ENCODE measurements at places on chromosomes 7 and 10.

GRCh38 chr7:135714534-135715009 is 13.4 kb downstream of the SLC13A4 start:
- DNase-seq: no peak

DNA sequence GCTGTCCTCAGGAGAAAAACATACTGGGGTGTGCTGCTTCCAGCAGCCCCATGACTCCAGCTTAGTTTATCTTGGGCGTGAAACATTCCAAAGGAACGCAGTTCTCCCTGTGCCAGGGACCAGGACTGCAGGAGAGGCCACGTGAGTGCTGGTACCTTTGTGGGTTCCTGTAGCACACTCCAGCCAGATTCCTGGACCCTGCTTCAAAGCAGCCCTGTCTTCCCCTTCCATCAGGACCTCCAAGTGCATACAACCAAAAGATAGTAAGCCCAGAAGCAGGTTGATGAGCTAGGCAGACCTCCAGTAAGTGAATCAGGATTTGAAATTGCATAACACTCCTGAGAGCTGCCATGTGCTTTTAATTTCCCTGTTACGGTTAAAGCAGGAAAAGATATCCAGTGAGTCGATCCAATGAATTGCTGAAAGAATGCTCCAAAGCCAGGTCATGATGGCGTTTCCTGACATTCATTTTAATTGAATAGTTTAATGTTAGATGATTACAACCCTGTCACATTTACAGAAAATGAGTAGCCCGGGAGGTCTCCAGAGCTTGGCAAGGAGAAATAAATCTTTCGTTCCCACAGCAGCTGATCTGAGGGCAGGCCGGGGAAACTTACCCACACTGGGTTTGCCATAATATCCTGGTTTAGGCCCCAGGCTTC is 38.9 kb upstream of the CPXM2 start:
- no peak for DNase-seq

DNA sequence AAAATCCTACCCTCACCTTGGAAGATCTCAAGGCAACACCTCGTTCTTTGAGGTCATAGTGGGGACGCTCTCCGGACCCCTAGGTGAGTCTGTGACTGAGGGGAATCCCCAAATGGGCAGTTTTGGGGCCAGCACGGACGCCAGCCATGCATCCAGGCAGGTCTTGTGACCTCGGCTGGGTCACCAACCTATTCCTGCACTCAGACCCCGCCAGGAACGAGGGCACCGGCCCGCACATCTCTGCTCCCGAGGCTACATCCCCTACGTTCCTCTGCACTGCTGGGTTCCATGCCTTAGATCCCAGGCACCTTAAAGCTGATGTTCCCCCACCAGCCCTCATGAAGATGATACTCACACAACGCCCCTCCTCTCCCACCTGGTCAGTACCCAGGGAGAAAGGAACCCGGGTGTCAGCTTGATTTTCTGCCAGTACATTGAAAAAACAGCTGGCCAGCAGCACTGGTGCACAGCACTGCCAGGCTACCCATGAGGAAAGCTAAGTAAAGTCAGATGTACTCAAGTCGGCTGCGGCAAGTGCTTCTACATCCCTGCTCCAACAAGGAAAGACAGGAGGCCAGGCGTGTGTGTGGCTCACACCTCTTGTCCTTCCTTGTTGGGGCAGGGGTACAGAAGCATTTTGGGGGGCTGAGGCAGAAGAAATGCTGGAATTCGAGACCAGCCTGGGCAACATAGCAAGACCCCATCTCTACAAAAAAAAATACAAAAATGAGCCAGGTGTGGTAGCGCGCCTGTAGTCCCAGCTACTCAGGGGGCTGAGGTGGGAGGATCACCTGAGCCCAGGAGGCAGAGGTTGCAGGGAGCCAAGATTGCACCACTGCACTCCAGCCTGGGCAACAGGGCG is 48.1 kb downstream of the DIP2C start:
- no peak for DNase-seq

DNA sequence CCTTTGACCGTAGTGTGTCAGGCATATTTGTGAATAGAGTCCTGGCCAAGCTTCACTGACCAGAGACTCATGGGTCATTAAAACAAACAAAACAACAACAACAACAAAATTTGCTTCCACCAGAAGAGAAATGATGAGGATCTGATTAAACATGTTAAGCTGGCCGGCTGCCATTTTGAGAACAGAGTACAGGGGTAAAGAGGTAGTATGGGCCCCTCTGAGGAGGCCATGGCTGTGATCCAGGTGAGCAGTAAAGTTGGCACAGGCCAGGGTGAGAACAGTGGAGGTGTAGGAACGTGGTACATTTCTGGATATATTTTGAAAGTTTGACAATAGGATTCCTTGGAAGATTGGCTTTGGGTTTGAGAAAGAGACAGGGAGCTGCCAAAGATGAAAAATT is 252.5 kb downstream of the TWIST1 start:
- no peak for DNase-seq

GRCh38 chr10:102620138-102620590 is 24.1 kb upstream of the TRIM8 start:
- DNase-seq: no peak

- no peak for DNase-seq
Measured at GRCh38 chr10:13048762-13049161, 47.2 kb upstream of the CCDC3 start.

DNA sequence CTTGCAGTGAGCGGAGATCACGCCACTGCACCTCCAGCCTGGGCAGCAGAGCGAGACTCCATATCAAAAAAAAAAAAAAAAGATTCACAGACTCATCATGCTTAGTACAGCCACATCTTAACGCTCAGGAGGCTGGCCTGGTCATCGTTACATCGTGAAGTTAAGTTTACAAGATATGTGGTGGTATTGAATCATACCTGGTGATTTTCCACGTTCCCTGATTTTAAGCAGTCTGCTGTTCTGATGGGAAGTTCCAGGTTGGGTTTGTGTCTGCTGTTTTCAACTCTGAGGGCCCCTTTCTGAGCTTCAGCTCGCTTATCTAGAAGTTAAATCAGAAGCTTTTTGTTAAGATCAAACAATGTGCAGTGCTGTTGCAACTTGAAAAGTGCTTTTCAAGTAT is 6.9 kb downstream of the PPP2R2D start:
- no peak for DNase-seq

GRCh38 chr10:14653271-14654161 is 121.2 kb downstream of the FAM107B start:
- no peak for DNase-seq

- DNase-seq: no peak
Measured at GRCh38 chr10:49276596-49276995, 22.4 kb upstream of the C10orf71 start.

- DNase-seq: no peak
Measured at GRCh38 chr7:27684491-27684890, 21.8 kb upstream of the HIBADH start.

DNA sequence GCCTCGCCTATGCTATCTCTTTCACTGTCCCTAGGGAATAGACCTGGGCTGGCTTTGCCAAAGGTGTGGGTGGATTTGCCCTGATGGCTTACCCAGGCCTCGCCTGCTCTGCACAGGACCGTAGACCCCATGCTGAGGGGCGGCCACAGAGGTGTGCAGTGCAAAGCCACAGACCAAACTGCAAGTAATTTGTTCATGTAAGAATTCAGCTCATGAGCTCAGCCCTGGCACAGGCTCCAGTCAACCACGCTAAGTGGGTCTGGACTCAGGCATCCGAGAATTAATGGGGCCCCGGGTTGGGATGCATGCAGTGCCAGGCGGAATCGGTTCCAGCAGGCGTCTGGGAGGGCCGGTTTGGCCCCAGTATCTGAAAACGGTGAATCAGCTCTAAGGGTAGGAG is 445.2 kb downstream of the DNAJB6 start:
- DNase-seq: no peak

DNA sequence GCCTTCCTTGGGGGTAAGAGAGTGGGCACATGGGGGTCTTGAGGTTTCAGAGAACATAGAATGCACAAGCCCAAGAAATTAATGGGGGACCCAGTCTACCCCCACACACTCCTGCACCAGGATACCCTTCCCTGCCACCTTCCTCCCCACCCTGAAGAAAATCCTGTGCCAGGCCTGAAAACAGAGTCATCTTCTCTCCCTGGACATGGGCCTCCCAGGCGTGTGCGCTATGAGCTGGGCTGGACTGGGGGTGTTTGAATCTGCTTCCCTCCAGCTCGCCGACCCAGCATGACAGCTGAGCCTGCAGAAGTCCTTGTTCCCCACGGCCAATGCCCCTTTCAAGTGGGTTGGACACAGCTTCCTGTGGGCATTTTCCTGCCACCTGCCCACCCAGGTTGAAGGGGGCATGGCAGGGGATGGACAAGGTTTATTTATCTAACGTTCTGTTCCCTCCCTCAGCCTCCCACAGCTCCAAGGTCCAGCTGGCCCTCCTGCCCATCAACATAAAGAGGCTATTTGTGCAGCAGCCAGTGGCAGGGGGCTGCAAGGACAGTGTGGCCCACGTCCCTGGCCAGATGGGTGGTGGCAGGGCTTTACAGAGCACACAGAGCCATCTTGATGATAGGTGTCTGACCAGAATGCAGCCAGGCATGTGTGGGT is 141.0 kb downstream of the SH3PXD2A start:
- no peak for DNase-seq

- no peak for DNase-seq
Measured at GRCh38 chr10:71246591-71247413, 34.4 kb downstream of the UNC5B start.

DNA sequence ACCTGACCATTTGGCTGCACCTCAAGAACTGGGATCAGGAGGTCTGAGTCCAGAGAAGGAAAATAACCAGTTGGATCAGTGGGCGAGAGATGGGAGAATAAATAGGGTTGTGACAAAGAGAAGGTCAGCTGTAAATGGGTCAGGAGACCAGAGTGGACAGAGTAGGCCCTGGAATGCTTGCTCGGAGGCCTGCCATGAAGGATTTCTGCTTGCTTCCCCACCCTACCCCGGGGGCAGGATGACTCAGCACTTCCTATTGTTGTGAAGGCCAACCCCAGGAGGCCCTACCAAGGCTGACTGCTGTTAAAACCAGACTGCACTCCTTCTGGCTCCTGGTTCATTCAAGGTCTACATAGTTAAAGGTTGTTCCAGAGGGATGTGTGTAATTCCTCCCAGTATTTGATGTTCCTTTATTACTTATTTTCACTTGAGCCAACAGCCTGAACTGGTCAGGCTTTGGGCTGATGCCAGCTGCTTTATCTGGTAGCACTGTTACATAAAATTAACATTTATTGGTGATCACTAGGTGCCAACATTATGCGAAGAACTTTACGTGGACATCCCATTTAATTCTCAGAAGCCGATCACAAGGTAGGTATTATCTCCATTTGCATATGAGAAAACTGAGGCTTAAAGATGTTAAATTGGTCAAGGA is 27.3 kb upstream of the IFRD1 start:
- DNase-seq: peak; percentile 6

GRCh38 chr7:88218836-88219605 is 817 bp downstream of the SRI start:
- peak; percentile 33 for DNase-seq

DNA sequence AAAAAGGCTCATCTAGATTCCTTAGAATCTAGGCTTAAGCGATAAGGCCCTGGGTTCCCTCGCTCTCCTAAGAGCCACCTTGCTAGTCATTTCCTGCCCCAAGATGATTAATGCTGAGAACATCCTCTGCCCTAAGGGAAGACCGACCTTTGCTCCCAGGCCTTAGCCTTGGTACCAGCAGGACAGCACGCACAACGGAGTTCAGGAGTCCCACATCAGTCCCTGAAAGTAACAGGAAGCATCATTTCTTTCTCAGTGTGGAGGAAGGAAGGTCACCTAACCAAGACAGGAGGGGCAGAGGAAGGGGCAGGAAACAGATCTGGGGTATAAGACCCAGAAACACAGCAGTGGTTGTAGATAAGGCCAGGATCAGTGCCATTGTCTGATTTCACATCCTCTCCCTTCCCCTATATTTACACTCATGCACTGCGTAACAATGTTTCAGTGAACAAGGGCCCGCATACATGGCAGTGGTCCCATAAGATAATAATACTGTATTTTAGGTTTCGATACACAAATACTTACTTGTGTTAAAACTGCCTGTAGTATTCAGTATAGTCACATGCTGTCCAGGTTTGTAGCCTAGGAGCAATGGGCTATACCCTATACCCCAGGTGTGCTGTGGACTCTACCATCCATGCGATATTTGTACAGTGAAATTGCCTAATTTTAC is 8.1 kb upstream of the FAM107B start:
- DNase-seq: no peak

DNA sequence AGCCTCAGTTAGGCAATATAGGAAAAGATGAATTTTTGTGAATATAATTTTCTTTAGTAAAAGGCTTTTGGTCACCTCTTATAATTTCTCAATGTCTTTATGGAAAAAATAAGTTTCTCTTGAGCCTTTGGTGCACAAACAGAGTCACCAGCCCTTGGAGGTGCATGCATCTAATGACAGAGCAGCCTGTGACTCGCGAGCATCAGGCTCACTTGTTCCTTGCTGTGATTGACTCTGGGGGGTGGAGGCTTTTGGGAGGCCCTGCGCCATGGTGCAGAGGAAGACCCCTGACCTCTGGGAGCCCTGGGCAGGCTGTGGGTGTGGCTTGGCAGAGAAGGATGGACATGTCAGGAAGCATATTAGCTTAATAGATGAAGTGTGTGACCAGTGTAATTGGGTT is 60.2 kb downstream of the FIGNL1 start:
- DNase-seq: no peak

DNA sequence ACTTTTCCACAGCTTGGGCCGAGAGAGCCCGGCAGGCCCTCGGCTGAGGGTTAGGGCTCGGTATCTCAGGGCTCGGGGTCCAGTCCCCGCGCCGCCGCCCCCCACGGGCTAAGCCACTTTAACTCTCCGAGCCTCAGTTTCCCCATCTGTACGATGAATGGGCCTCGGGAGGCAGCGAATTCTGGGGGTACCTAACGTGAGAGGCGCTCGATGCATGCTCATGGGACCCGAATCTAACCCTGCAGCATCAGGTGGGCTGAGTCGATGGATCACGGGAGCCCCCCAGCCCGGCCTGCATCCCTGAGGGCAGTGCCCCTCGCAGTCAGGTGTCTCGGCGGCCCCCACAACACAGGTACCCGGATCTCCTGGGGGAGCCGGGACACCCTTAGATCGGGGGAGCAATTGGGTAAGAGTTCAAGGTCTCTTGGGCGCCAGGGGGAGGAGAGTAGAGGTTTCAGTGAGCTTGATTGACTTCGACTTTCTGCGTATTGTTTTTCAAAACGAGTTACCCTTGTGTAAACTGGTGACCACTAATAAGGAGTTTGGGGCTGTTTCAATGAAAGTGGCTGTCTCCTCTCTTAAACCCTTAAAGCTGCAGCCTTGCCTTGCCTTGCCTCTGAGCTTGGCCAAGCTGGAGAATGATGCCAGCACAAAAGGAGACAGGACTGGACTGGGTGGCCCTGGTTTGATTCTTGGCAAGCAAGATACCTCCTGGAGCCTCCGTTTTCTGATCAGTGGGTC is 631 bp downstream of the POR start:
- peak; percentile 42 for DNase-seq

Measured in CD8-positive, alpha-beta T cell (primary cell).